ENCODE measurements at places on chromosomes 16 and 17.

GRCh38 chr16:9316615-9317014 lies 225.2 kb downstream of the HAPSTR1 start:
- DNase-seq: no peak

DNA sequence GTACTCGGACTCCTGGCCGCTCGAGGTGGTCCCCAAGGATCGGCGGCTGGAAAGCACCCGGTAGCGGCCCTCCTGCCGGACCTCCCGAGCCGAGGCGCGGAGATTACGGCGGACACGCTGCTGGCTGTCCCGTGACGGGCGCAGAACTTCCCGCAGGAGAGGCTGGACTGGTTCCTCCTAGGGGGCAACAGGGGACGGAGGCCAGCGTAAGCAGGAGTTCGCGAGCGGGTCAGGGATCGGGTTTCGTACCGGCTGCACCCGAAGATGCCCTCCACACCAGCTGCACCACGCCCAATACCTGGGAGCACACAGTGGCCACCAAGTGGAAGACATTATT lies 341 bp downstream of the SLC7A6OS start:
- no peak for DNase-seq

GRCh38 chr17:31869797-31870568 lies 10.9 kb upstream of the COPRS start:
- no peak for DNase-seq

GRCh38 chr17:63075969-63076368 lies 109.9 kb downstream of the TANC2 start:
- no peak for DNase-seq

DNA sequence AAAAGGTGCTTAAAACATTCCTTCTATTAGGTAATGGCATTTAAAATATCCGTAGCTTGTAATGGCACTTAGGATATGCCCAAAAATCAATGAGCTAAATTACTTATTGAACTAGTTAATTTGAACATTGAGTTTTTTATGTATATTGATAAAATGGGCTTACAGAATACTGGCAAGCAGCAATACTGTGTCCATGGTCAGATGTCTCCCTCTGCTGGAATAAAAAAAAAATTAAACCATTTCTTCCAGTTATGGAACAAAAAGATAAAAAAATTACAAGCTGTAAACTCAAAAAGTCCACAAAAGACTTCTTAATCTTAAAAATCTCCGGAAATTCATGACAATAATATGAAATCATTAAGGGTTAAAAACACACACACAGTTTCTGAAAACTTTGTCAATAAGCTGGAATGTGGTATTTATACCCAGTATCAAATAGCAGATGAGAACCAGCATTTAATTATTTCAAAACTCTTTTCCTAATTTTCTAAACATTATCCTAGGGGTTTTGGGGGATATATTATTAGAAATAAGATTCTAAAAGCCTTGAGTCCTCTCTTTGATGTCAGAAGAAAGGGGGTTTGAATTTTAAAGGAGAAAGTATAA lies 21.5 kb upstream of the PSMD7 start:
- no peak for DNase-seq

GRCh38 chr16:80066805-80067580 lies 466.5 kb upstream of the MAF start:
- DNase-seq: no peak

GRCh38 chr17:44787271-44787940 lies 28.6 kb downstream of the ADAM11 start:
- no peak for DNase-seq

- DNase-seq: no peak
These were observed 219.2 kb downstream of the SHISA9 start for GRCh38 chr16:13120557-13120956.

DNA sequence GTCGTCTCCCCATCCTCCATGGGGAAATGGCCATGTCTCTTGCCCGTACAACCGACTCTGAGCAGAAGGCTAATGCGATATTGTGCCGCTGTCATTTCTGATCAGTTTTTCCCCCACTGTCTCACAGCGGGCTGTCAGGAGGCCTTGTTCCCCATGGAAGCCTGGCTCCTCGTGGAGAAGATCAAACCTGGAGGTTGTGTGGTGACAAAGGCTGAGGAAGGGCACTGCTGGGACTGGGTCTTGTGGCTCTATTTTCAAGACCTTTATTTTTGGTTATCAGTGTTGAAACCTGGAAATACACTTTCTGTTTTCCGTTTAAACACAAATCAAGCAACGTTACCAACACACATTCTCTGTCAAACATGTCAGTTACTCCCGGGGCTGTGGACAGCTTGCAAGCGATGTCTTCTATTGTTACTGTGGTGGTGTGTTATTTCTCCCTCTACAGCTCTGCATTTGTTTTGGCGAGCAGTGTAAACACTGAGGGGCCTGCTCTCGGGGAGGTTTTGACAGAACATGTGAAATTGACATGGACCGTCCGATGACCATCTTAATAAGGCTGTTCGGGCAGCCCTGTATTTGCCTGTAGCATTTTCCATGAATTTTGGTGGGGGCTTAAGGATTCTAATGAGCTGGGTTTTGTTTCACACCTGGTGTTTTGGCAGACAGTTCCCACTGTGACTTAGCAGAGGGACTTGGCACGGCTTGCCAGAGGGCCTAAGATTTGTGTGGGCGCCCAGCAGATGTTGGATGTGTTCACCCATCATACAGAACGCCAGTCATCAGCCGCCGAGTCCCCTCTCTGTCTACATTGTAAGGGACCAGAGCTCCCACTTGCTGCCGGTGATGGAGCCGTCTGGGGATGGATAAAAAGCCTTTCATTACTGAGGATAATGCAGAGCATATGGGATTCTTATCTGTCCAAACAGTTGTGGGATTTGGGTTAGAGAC lies 12.5 kb downstream of the RBFOX1 start:
- no peak for DNase-seq

DNA sequence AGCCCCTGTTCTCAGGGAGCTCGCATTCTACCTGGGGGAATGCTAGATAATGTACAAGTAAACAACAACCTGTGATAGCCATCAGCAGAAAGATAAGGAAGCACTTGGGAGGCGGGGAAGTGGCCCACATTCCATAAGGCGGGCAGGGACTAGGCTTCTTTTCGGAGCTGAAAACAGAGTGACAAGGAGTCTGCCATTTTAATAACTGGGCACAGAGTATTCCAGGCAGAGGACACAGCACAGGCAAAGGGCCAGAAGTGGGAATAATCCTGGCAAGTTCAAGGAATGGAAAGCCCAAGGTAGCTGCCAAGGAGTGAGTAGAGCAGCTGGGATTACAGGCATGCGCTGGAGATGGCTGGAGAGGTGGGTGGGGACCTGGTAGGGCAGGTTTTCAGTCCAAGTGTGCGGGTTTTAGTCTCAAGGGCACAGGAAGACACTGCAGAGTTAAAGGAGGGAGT lies 24.3 kb downstream of the USP43 start:
- DNase-seq: no peak

DNA sequence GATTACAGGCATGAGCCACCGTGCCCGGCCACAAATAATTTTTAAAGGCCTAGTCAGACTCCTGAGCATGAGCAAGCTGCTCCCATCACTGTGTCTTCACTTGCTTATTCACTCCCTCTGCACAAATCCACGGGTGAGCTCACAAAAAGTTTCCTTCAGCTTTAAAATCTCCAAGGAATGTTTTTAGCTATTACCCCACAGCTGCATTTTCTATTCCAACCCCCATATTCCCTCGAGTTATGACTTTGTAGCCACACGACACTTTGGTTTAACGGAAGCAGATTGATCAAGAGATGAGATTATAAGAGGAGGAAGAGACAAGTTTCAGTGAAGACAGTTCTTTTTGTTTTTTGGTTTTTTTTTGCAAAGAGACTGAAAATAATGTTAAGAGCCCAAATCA lies 49.1 kb upstream of the SLC25A19 start:
- DNase-seq: no peak

DNA sequence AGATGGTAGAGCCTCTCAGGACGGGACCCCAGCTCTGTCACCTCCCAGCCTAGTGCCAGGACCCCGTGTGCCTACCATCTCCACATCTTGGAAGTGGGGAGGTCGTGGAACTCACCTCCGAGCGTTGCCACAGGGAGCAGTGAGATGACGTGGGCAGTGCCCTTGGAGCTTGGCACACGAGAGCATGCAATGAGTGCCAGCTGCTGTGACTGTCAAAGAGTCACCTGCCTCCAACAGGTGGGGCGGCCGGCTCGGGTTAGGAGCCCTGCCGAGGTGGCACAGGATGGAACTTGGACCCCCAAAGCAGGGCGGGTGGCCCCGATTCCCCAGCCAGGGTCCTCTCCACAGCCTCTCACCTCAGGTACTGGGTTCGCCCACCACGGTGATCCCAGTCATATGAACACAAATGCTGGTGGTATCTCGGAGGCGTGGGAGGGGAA lies 5.5 kb downstream of the VPS4A start:
- DNase-seq: no peak

- peak; percentile 81 for DNase-seq
These were observed 27.7 kb downstream of the TBC1D3B start for GRCh38 chr17:36148559-36149295.

GRCh38 chr16:17457513-17457912 lies 13.2 kb downstream of the XYLT1 start:
- no peak for DNase-seq

Measured in activated CD8-positive, alpha-beta memory T cell treated with anti-CD3 and anti-CD28 coated beads, Interleukin-2, amount 10 ng/mL, durations not matched to agents 7 days and 5 days (primary cell).